ENCODE measurements at places on chromosomes 4 and X.

DNA sequence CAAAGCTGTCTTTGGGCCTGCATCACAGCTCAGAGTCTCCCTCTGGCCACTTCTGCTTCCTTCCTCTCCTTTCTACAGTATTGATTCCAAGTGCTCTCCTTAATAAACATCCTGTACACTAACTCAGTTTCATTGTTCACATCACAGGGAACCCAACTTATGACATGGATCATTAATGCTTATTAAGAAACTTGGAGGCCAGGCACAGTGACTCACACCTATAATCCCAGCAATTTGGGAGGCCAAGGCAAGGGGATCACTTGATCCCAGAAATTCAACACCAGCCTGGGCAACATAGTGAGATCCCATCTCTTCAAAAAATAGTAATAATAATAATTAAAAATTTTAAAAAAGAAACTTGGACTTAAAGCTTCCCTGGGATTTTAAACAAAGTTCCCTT is 89.2 kb upstream of the EFHC2 start:
- DNase-seq, result no peak

- peak; percentile 22 for DNase-seq
Observed at GRCh38 chr4:25330905-25331808, 18.6 kb downstream of the ZCCHC4 start.

DNA sequence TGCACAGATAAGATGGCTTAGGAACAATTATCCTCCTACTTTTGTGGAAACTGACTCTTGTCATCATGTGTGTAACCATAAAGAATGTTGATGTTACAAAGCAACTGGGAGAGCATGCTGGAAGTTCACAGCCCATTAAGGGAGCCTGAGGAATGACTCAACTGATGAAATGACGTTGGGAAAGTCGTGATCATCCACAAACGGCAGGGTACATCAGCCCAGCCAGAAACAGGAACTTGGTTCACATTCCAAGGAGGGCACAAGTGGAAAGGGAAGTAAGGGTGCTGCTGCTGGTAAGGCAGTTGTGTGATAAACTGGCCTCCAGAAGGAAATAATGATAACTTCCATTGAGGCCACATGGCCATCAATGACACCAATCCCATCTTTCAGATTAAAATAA is 6.7 kb downstream of the TEC start:
- no peak for DNase-seq

GRCh38 chr4:185020293-185020808 is 2.1 kb downstream of the HELT start:
- no peak for DNase-seq

DNA sequence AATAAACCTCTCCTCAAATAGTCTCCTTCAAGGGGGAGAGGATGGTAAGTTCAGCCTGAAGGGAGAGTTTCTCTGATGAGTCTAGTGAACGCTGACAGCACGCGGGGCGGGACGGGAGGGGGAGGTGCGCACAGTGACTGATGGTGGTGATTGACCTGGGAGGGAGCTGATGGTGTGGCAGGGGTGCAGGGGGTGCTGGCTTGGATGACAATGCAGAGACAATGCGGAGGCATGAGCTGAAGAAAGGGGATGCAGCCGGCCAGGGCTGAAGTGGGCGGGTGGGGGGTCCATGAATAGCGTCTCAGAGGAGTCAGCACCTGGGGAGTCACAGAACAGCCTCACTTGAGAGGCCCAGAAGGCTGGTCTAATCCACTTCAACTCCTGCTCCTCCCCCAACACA is 142.5 kb upstream of the PJA1 start:
- no peak for DNase-seq

DNA sequence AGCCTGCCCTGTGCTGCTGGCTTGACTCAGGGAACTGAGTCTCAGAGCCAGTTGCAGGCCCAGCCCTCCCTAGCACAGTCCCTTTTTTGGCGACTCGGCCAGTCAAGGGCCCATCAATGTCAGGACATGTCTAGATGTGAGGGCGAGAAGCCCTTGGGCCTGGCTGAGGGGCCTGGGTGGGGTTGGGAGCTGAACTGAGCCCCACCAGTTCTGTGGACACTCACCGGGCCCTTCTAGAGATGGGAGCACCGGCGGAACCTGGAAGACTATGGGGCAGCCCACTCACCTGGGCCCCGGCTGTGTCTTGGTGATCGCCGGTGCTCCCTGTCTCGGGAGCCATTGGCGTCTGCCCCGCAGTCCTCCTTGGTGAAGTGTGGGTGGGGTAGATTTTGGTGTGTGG is 245.9 kb downstream of the AFAP1 start:
- no peak for DNase-seq

GRCh38 chrX:153609917-153610835 is 11.2 kb upstream of the CCNQ start:
- peak; percentile 77 for DNase-seq

- DNase-seq, result no peak
Observed at GRCh38 chr4:36321176-36321575, 39.8 kb downstream of the DTHD1 start.

- peak; percentile 91 for DNase-seq
Observed at GRCh38 chrX:30652527-30653414, 452 bp upstream of the GK start.

GRCh38 chrX:140733766-140734342 is 24.3 kb downstream of the LINC00632 start:
- peak; percentile 24 for DNase-seq

DNA sequence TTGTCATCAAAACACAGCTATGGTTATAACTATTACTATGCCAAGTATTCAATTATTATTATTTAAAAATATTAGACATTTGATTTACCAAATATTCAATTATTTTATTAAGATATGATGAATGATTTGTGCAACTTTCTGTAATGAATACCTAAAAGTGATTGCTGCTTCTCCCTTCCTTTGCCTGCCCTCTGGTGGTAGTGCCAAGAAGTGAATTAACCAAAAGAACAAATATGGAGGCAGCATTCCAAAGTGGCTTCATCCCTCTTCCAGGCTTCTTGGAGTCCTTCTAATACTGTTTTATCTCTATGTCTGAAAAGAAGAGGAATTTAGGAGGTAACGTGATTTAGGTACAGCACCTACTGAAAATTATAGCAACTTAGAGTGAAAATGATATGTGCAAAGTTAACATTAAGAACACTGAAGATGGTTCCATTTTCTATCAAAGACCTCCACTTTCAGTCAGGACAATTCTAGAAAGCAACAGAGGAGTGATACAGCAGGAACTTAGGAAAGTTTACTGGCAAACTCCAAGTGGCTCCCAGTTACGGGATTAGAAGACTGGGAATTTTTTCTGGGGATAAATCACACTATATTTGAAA is 43.0 kb downstream of the ENPEP start:
- peak; percentile 37 for DNase-seq

GRCh38 chr4:66681962-66682361 is 863.3 kb downstream of the CENPC start:
- no peak for DNase-seq

GRCh38 chr4:112219826-112220366 is 11.7 kb upstream of the AP1AR start:
- no peak for DNase-seq

- DNase-seq, result no peak
Observed at GRCh38 chrX:150767475-150768131, 74.4 kb downstream of the MTMR1 start.

GRCh38 chr4:107616838-107617389 is 103.1 kb downstream of the PAPSS1 start:
- DNase-seq, result no peak

DNA sequence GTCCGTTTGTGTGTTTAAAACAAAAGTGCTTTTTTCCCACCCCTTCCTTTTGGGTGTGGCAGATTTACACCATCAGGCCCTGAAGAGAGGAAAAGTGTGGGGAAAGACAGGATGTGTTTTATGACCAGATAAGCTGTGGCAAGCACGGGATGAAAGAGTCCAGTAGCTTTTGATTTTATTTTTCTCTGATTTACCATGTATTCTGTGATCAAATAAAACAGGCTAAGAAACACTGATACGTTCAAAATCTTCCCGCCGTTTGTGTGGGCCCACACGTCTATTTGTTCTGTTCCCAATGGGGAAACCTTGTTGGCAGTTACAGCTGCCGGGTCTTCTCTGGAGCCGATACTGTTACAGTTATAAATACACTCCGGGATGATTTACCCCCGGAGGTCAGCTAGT is 10.8 kb downstream of the LRP2BP start:
- DNase-seq, result no peak

- DNase-seq, result peak; percentile 57
Observed at GRCh38 chr4:144174401-144175067, 34.0 kb upstream of the GYPA start.

- DNase-seq, result no peak
Observed at GRCh38 chrX:24245202-24245601, 68.7 kb downstream of the SUPT20HL2 start.

GRCh38 chrX:23840674-23841073 is 57.7 kb downstream of the SAT1 start:
- DNase-seq, result no peak

DNA sequence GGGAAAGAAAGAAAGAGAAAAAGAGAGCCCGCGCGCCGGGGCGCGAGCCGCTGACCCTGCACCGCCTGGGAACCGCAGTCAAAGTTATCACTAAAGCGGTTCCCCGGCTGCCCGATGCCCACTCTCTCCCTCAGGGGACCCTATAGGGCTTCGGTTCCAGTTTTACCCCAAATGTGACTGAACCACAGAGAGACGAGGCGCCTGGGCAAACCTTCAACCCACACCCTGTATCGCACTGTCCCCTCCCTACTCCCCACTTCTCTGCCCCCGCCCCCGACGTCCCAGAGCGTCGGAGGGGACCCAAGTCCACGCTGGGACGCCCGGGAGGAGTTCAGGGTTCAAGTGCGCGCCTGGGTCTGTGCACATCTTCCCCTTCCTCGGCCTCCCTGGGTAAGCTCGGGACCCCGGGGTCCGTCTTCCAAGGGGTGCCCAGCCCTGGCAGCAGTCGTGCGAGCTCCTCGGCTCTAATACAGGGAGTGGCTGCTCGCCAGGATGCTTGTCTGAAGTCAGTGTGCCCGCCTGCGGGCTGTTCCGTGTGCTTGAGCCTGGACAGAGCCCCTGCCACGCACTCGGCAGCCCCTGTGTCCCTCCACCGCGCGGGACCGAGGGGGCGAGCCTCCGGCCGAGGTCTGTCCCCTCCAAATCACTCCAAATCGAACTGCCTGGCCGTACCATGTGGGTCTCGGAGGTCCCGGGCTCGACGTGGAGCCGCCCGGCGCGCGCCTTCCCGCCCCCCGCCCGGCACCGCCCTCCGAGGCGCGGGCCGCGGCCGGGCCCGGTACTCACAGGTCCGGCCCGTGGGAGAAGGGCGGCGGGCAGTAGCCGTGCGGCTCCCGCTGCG is 960 bp downstream of the TRPC3 start:
- DNase-seq, result peak; percentile 18

DNA sequence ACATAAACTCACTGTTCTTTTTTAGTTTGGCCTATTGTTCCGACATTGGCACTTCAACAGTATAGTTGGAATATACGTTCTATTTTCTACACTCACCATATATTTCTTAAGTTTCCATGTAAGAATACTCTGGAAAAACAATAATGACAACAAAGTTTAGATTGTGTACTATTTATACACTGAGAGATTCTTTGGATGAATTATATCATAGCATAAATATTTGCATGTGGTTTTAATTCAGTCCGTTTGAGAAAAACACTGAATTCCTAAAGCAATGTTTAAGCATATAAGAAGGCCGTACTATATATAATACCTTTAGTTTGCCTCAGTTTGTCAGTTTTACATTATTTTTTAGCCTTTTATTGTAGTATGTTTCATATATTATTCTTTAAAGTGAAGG is 82.4 kb downstream of the RAP1GDS1 start:
- no peak for DNase-seq

- no peak for DNase-seq
Observed at GRCh38 chrX:140514554-140514953, 9.7 kb upstream of the SOX3 start.

DNA sequence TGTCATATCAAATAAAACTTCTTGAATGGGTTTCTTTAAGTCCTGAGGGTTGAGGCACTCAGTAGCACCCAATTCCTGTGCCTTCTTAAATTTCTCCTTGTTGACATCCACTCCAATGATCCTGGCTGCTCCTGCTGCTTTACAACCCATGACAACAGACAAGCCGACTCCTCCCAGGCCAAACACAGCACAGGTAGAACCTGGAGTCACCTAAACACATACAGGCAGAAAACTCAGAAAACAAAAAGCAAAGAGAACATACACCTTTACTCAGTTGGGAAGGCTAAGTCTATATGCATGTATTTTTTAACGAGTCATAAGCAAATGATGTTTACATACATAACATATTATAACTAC is 10.3 kb downstream of the ADH6 start:
- DNase-seq, result no peak

- DNase-seq, result no peak
Observed at GRCh38 chr4:110634350-110635162, 11.7 kb upstream of the PITX2 start.

- DNase-seq, result no peak
Observed at GRCh38 chr4:138866314-138866713, 149.3 kb upstream of the NOCT start.

DNA sequence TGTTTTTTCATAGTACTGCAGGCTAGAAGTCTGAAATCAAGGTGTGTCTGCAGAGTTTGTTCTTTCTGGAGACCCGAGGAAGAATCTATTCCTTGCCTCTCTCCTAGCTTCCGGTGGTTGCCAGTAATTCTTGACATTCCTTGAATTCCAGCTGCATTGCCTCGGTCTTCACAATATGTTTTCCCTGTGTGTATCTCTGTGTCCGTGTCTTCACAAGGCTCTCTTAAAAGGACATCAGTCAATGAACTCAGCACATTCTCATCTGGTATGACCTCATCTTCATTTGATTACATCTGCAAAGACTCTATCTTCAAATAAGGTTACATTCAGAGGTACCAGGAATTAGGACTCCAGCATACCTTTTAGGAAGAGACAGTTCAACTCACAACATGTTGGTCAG is 163.4 kb downstream of the BANK1 start:
- DNase-seq, result no peak

DNA sequence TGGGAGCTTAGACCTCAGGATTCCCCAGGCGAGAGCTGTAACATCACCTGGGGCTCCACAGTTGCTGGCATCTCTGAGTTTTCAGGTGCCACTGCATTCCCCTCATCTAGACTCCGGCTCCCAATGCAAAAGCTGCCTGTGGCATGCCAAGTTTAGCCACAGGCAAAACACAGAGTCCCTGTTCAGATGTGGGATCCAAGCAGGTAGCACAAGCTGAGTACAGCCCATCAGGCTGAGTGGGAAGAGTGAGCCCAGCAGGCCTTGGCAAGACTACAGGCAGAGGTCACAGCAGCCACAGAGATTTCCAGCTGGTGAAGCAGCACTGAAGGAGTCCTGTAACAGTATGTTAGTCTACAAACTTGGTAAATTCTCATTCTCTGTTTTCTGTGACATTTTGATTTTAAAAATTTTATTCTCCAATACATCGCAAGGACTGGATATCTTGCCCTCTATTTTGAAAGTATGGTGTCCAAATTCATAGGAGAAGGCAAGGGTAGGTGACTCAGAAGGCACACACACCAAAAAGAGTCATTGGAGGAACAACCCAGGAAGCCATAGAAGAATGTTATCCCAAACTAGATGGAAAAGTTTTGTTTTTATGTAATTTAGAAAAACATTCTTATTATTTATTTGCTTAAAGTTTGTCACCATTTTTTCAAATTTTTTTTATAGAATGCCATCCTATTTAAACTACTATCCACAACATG is 13.6 kb upstream of the CXCL2 start:
- no peak for DNase-seq
